ENCODE measurements at places on chromosomes 13 and 19. TPM values are rescaled to one million over a fixed set of nuclear protein-coding genes. Genes with fewer than 3 reads are reported as not detected.
A peak's percentile ranks its signal among the peaks of the same experiment; 100 is the strongest.

GRCh38 chr13:21875116-21875515 is 204.2 kb downstream of the FGF9 start:
- no peak for ATAC-seq

Gene PNMA8A
- 0.12 TPM for total RNA-seq

Gene ECSIT
- 32.8 TPM for total RNA-seq

Gene CGB8
- not detected for total RNA-seq

DNA sequence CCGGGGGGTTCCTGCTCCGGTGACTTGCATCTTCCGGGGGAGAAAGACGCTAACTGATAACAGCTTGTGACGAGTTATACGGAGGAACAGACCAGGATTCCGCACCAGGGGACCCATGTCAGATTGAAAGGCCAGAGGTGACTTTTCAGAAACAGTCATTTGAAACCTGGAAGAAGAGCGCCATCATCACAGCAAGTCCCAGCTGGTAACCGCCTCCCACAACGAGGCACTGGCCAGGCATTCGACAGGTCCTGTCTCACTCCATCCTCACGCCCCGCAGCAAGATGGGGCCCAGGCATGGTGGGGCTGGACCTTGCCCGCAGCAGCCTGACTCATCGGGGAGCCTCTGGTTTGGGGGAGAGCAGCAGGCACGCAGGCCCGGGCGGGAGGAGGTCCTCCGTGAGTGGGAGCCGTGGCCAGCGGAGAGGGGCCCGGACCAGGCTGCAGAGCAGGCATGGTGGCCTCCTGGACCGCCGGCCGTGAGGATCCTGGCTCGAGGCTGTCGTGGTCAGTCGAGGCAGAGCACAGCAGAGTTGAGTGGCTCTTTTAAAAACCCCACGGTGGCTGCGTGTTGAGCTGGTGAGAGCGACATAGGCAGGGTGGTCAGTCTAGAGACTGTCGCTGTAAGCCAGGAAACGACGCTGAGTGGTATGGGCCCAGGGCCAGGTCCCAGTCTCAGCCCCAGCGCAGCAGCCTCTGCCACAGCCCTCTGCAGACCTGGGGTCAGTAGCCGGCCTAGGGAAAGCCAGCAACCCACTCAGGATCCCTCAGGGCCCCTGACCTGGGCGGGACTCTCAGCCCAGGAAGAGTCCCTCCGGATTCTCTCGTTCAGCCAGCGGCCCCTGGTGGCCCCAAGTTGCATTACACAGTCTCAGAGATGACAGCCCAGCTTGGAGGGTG is 94.9 kb upstream of the MCF2L start:
- ATAC-seq, result peak; percentile 71

Gene BST2
- total RNA-seq, result 2.8 TPM

Gene KLC3
- total RNA-seq, result 17.5 TPM

GRCh38 chr13:73532987-73533510 is 474.2 kb downstream of the KLF5 start:
- ATAC-seq, result no peak

DNA sequence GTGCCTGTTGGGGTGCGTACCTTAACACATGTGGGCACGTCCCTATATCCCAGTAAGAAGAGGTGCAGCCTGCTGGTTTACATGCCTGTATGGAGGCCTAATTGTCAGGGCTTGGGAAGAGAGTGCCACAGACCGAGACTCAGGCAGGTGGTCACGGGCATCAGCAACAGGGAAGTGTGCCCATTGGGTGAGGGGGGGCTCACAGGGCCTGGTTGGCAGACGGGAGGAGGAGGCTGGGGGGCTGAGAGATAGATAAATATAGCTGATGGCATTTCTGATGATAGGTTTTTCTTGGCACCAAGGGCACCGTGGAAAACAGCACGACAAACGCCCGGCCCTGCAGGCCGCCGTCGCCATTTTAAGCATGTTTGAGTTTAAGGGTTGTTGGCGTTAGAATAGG is 37.6 kb downstream of the NFIX start:
- no peak for ATAC-seq

Gene UBE2L5
- not detected for total RNA-seq

Gene FUT6
- total RNA-seq, result 56.9 TPM

- peak; percentile 62 for ATAC-seq
Observed at GRCh38 chr13:99028890-99029289, 51.0 kb upstream of the DOCK9 start.

Gene ZNF529
- 3.8 TPM for total RNA-seq

- peak; percentile 78 for ATAC-seq
Observed at GRCh38 chr13:99374994-99375737, 68.0 kb upstream of the GPR183 start.

- peak; percentile 31 for ATAC-seq
Observed at GRCh38 chr19:10861103-10861651, 10.2 kb upstream of the CARM1 start.

Gene ZNF132
- 1.0 TPM for total RNA-seq

Gene ITGBL1
- 0.40 TPM for total RNA-seq

DNA sequence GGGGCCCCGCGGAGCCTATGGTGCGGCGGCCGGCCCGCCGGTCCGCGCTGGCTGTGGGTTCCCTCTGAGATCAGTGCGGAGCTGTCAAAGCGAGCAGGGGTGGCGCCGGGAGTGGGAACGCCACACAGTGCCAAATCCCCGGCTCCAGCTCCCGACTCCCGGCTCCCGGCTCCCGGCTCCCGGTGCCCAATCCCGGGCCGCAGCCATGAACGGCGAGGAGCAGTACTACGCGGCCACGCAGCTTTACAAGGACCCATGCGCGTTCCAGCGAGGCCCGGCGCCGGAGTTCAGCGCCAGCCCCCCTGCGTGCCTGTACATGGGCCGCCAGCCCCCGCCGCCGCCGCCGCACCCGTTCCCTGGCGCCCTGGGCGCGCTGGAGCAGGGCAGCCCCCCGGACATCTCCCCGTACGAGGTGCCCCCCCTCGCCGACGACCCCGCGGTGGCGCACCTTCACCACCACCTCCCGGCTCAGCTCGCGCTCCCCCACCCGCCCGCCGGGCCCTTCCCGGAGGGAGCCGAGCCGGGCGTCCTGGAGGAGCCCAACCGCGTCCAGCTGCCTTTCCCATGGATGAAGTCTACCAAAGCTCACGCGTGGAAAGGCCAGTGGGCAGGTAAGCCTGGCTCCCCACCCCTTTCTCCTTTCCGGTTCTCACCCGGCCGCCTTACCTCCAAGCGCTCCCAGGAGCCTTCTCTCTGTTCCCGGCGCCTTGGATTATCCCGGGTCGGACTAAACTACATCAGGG is at the start of gene PDX1:
Gene PDX1, plus strand, starts transcription at position 67 of the 743 bp plus-strand sequence. Its CDS starts 139 bp downstream, at position 206.
- ATAC-seq, result peak; percentile 68

DNA sequence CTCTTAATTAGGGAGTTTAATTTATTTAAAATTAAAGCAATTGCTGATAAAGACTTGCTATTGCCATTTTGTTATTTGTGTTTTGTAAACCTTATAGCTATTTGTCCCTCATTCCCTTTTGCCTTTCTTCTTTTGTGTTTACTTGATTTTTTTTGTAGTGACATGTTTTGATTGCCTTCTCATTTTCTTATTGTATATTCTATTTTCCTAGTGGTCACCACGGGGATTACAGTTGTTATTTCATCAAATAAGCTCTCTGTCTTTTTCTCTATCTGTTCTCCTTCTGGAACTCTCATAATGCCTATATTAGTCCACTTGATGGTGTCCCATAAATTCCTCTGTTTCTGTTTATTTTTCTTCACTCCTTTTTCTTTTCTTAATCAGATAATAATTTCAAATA is 64.4 kb upstream of the FRY start:
- no peak for ATAC-seq

GRCh38 chr13:100044936-100045335 is 44.0 kb upstream of the PCCA start:
- ATAC-seq, result no peak

Data from esophagus mucosa (tissue), 1 donor.